ENCODE measurements at places on chromosomes 5 and 9.
A peak's percentile ranks its signal among the peaks of the same experiment; 100 is the strongest.

DNA sequence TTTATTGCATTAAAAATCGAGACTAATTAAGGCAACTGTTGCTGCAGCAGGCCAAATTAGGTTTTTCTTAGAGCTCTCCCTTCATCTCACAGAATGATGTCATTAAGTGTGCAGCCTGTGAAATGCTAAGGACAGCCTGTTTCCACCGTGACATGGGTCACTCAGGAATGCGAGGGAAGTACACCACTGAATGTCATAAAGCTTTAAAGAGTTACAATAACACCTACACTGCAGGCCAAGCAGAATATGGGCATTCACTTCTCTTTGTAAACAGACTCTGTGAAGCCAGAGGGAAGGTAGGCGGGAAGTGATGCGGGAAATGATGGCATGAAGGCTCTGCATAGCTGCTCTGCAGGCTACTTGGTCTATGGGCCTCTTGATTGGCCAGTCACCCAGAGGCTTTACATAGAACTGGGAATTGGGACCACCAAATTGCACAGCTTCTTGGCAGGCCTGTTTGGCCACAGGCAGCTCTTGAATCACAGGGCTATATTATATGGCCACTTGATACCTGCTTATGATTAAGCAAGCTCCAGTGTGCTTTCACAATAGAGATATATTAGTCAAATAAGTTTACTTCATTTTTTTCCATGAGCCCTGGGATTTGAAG, 28.4 kb upstream of the AOPEP start:
- no peak for DNase-seq

DNA sequence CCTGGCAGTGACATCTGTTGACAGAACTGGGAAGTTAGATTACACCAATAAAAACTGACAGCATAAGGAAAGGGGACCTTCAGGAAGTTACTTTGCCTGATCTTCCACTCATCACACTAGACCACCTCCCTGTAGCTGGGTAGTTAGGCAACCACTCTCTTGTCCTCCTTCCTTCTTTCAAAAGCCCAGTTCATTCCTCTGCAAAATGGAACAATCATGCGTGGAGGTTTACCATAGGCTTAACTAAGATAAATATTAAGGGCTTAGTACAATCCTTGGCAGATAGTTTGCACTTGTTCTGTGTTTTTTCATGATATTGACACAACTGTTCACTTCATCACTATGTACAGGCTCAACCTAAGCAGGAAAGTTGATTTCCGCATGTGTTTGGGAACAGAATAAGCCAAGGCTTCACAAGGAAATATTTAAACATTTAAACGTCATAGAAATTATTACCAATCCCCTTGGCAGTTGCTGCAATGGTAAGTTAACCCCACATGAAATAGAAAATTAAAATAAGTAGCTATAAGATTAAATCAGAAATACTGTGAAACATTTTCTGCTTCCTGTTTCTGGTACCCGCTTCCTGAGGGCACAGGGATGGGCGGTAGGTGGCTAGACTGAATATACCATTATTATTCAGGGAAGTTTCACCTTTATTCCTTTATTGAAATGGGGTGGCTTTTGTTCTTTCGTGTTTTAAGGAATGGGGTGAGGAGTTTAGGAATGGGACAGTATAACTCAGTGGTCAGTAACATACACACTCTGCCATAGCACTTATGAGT, 9.9 kb upstream of the PTGER4 start:
- no peak for DNase-seq

GRCh38 chr9:86406366-86406765, 52.2 kb upstream of the TUT7 start:
- DNase-seq: no peak

DNA sequence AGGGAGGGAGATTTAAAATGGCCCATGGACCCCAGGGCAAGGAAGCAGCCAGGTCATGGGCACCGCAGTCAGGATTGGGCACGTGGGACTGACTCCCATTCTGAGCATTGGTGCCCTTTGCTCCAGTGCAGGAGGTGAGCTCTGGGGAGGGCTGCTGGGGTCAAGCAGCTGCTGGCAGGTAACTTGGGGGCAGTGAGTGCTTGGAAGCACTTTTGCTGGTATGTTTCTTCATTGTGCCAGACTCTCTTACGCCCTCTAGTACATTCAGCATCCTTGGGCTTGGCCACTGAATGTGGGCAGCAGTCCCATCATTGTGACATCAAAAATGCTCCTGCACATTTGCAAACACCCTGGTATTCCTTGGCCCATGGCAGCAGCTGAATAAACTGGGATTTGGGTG, 32.7 kb downstream of the PRRC2B start:
- no peak for DNase-seq

GRCh38 chr9:6715755-6716643, 41.8 kb upstream of the KDM4C start:
- DNase-seq: peak; percentile 85

DNA sequence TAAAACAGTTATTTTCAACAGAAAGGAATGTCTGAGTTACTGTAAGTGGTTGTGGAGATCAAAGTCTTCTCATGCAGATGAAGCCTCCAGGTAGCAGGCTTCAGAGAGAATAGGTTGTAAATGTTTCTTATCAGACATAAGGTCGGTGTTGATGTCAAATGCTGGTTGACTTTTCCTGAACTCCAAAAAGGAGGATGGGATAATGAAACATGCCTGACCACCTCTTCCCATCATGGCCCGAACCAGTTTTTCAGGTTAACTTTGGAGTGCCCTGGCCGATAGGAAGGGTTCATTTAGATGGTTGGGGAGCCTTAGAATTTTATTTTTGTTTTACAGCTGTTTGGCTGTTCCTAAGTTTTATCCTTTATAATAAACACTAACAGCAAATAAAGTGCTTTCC, 478.4 kb downstream of the ACTL7B start:
- DNase-seq: no peak

All from Peyer's patch (tissue), 4 donors.